ENCODE measurements at places on chromosomes 4 and X. TPM values are rescaled to one million over a fixed set of nuclear protein-coding genes. Genes with fewer than 3 reads are reported as not detected.

GRCh38 chr4:113537203-113537602, 224.3 kb downstream of the CAMK2D start:
- no peak for DNase-seq
- H3K4me3 ChIP-seq = no peak overlapping the region

GRCh38 chr4:143514497-143514896, 995 bp downstream of the SMARCA5 start:
- DNase-seq = peak; percentile 17
- peaks cover 55% of the 10 kb centered on the region for H3K4me1 ChIP-seq
- H3K4me3 ChIP-seq = peak overlapping the region; percentile 99
- H3K36me3 ChIP-seq = peaks cover 39% of the 10 kb centered on the region
- peak overlapping the region; percentile 100 for H3K27ac ChIP-seq

GRCh38 chr4:170723171-170723570, 633.4 kb upstream of the AADAT start:
- H3K27me3 ChIP-seq = no peaks in the 10 kb centered on the region
- H3K4me3 ChIP-seq = no peak overlapping the region
- H3K36me3 ChIP-seq = no peaks in the 10 kb centered on the region

DNA sequence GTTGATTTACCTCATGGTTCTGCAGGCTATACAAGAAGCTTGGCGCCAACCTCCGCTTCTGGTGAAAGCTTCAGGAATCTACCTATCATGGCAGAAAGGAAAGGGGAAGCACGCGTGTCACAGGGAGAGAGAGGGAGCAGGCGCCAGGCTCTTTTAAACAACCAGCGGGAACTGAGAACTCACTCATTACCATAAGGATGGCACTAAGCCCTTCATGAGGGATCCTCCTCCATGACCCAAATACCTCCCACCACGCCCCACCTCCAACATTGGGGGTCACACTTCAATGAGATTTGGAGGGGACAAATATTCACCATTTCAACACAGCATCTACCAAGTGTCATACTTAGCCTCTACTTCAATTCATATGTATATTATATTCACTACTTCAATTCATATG, 18.8 kb upstream of the TBC1D8B start:
- H3K27ac ChIP-seq = no peak overlapping the region
- DNase-seq = no peak
- no peaks in the 10 kb centered on the region for H3K27me3 ChIP-seq
- no peaks in the 10 kb centered on the region for H3K36me3 ChIP-seq

GRCh38 chr4:38600575-38600974, 63.4 kb upstream of the KLF3 start:
- H3K36me3 ChIP-seq = no peaks in the 10 kb centered on the region
- no peak overlapping the region for H3K27ac ChIP-seq
- H3K27me3 ChIP-seq = no peaks in the 10 kb centered on the region
- no peak overlapping the region for H3K4me3 ChIP-seq

DNA sequence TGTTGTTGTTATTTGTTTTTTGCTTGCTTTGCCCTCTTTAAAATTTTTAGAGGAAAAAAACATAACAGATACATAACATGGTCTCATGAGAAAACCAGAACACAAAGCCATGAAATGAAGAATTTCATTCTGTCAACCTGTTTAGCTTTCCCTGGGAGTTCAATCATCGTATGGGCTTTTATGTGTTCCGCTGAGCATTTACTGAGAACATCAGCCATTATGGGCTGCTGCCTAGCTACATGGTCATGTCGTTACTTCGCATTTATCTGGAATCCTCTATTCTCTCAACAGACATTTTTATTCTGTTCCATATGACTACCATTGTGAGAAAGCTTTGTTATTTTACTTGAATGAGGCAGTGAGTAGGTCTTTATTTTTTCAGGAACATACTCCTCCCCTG, 51.4 kb downstream of the NDST3 start:
- no peaks in the 10 kb centered on the region for H3K4me1 ChIP-seq
- no peak overlapping the region for H3K4me3 ChIP-seq
- no peak for DNase-seq
- H3K27me3 ChIP-seq = no peaks in the 10 kb centered on the region
- no peak overlapping the region for H3K27ac ChIP-seq

- no peaks in the 10 kb centered on the region for H3K4me1 ChIP-seq
- H3K27ac ChIP-seq = no peak overlapping the region
- no peaks in the 10 kb centered on the region for H3K27me3 ChIP-seq
- DNase-seq = no peak
- no peaks in the 10 kb centered on the region for H3K36me3 ChIP-seq
These were observed 378.4 kb upstream of the CNKSR2 start for GRCh38 chrX:20995829-20996228.

DNA sequence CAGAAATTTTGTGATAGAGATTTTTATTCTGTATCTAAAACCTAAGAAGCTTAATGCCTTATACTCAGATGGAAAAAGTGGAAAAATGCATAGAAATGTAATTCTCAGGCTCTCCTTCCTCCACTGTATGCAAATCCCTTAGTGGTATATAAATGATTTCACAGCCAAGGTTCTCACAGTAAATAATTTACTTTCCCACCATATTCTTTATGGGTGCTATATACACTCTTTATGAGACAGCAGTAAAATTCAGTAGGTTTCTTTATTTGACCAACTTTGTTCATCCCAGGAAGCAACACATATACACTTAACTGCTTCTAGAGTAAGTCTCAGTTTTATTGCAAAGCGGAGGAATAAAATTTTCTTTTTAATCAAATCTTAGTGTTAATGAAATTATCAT, 1399.7 kb downstream of the PCDH7 start:
- no peaks in the 10 kb centered on the region for H3K4me1 ChIP-seq
- no peaks in the 10 kb centered on the region for H3K36me3 ChIP-seq
- no peaks in the 10 kb centered on the region for H3K27me3 ChIP-seq
- H3K27ac ChIP-seq = no peak overlapping the region

DNA sequence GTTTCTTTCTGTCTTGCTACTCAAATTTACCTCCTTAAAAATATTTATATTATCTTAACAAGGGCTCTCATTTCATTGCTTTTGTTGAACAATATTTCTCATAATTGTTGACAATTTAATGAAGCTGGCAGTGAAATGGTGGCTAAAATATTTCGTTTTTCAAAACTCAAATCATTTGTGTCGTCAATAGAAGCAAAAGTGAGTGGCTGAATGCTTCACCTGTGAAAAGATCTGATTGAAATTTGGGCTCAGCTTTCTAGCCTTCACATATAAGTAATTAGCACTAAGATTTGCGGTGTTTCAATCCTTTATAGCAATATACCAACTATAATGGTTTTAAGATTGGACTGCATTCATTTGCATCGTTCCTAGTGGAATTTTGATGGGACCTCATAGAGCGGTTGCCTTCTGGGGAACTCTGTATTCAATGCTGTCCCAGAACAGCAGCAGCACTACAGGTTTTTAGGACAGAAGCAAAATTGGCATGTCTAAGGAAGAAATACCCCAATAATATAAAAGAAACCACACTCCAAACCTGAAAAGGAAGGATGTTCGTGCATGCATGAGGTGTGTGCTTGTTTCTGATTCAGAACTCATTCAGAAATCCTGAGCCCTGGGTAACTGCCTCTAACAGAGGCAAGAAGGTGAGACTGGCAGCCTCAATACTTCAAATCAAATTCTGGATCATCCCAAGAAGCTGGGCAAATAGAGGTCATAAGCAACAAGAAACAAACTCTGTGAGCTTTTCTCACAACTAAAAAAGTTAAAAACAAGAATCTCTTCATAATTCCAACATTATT, 2.5 kb downstream of the CXCL1 start:
- H3K36me3 ChIP-seq = no peaks in the 10 kb centered on the region
- no peak overlapping the region for H3K27ac ChIP-seq
- no peak overlapping the region for H3K4me3 ChIP-seq
- no peak for DNase-seq
- H3K4me1 ChIP-seq = peaks cover 5% of the 10 kb centered on the region

DNA sequence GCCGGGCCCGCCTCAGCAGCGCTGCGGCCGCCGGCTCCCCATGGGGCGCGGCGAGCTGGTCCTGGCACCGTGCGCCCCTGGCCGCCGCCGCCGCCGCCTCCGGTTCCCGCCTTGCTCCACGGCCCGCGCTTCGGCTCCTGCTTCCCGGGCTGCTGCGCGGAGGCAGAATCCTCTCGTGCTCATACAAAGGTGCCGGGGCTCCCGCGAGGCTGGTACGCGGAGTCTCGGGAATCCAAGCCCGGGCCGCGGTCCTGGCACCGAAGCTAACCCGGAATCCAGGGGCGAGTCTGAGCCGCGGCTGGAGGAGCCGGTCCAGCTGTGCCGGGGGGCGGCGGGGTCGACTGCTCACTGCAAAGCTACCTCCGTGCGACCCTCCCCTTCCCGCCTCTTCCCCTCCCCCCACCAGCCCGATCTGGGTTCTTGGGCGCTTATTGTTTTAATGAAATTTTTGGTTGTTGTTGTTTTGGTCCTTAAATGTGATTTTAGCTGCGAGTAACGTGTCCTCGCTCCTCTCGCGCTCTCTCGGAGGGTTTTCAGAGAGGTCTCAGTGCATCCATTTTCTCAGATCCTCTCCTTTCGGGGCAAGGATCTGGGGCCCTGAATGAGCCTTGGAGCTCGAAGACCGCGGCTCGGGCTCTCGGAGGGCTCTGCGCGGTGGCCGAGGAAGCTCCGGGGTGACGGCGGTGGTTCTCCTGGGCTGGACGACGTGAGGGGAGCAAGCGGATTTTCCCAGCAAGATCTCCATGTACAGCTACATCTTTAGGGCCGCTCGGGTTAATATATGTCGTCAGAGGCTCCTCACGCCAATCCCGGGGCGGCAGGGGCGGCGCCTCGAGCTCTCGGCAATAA, at the start of gene HAND2:
HAND2 (minus strand) TSS at position 753 of the 849 bp plus-strand sequence. CDS start 940 bp downstream, outside the sequence.
- no peak within 1 kb of the TSS for H3K4me3 ChIP-seq
- no peak for DNase-seq
- H3K27me3 ChIP-seq = peaks cover 76% of the 10 kb centered on the region
- peaks cover 3% of the 10 kb centered on the region for H3K36me3 ChIP-seq
- H3K27ac ChIP-seq = peak within 1 kb of the TSS; percentile 57
- peaks cover 9% of the 10 kb centered on the region for H3K4me1 ChIP-seq

DNA sequence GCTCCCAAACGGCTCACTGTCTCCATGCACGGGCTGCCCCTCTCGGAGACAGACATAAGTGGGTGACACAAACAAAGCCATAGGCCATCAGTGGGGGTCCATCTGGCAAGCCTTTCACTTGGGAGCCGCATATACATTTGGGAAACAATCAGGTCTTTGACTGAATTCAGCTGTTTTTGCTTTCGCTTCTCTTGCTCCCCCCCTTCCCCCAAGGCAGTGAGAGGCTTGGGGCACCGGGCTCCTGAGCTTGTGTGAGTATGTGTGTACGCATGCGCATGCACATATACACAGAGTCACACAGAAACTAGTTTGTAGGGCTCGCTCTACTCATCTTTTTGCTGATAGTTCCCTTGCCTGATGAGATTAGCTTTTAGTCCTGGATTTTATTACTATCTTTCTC, 284.4 kb downstream of the AFF2 start:
- no peaks in the 10 kb centered on the region for H3K27me3 ChIP-seq
- peak overlapping the region; percentile 24 for H3K27ac ChIP-seq
- no peaks in the 10 kb centered on the region for H3K36me3 ChIP-seq
- peak overlapping the region; percentile 63 for H3K4me3 ChIP-seq
- no peak for DNase-seq
- H3K4me1 ChIP-seq = peaks cover 7% of the 10 kb centered on the region

GRCh38 chrX:68631336-68631735, 16.1 kb upstream of the STARD8 start:
- no peaks in the 10 kb centered on the region for H3K4me1 ChIP-seq
- no peak overlapping the region for H3K4me3 ChIP-seq
- no peak for DNase-seq
- no peaks in the 10 kb centered on the region for H3K36me3 ChIP-seq
- H3K27me3 ChIP-seq = peaks cover 2% of the 10 kb centered on the region

DNA sequence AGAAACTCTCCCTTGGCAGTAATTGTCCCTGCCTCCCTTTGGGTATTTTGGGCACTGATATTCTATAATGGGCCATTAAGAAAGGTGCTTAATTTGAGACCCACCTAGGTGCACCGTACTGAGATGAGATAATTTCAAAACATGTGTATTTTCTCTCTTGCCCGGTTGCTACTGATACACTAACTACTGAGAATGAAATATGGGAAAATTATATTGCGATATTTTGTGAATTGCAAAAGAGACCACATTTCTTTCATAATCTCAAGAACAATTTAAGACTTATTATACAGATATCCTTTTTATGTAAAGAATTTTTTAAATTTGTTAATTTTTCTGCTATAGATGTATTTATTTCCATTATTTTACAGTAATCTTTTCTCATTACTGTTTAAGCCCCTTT, 284.9 kb downstream of the ADGRL3 start:
- no peaks in the 10 kb centered on the region for H3K4me1 ChIP-seq
- no peak overlapping the region for H3K27ac ChIP-seq
- no peak for DNase-seq
- H3K36me3 ChIP-seq = no peaks in the 10 kb centered on the region

- H3K27ac ChIP-seq = no peak overlapping the region
- no peak for DNase-seq
- H3K4me1 ChIP-seq = peaks cover 11% of the 10 kb centered on the region
- H3K4me3 ChIP-seq = no peak overlapping the region
- H3K36me3 ChIP-seq = no peaks in the 10 kb centered on the region
- H3K27me3 ChIP-seq = peaks cover 11% of the 10 kb centered on the region
These were observed 1.9 kb downstream of the GPC4 start for GRCh38 chrX:133413218-133413925.

DNA sequence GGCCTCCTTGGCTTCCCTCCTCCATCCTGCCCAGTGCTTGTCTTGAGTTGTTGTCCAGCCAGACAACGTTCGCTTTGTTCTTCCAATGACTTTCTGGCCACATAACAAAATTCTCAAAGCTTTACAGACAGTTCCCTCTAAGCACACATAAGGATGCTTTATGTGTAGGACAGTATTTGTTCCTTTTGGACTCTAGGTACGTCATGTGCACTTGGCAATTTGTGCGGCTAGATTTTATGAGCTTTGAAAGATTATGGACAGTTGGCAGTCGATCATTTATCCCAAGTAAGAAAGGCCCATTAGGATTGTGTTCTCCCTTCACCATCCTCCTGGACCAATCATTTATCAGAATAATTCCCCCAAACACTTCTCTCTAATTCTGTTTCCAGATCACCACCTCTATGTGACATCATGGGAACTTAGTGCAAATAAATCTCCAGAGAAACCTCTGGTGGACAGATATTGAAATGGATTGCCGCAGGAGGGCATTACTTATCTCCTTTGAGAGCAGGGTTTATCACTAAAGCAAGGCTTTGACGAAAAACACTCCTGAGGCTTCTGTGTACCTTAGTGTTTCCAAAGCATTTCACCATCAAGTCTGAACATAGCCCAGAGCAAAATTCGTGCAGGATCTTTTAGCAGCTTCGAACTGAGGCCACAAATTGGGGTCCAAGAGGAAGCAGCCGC, 77.4 kb upstream of the BMPR1B start:
- no peaks in the 10 kb centered on the region for H3K27me3 ChIP-seq
- DNase-seq = no peak
- no peaks in the 10 kb centered on the region for H3K4me1 ChIP-seq
- H3K36me3 ChIP-seq = no peaks in the 10 kb centered on the region

DNA sequence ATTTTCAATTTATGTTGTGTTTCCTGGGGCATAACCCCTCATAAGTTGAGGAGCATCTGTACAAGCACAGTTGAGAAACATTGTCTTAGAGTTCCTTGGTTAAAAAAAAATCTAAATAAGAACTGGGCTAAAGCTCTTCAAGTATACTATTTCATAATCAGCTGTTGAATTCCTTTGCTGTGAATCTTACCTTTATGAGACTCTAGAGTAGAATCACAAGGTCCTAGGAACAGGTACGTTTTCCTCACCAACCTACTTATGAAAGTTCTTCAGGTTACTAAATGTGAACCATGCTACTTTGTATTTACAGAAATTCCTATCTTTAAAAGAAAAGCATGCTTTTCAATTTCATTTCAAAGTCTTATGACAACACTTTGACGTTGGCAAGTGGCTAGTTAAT, 20.9 kb upstream of the SOD3 start:
- no peak for DNase-seq
- no peaks in the 10 kb centered on the region for H3K27me3 ChIP-seq
- H3K36me3 ChIP-seq = no peaks in the 10 kb centered on the region
- no peak overlapping the region for H3K27ac ChIP-seq
- H3K4me1 ChIP-seq = no peaks in the 10 kb centered on the region

The CD99L2 gene
- total RNA-seq = 12.7 TPM

The MAGEE2 gene
- not detected for total RNA-seq

The NAT8L gene
- 0.24 TPM for total RNA-seq

The UGT2B7 gene
- not detected for total RNA-seq
